Aorta (tissue), 5 donors: ENCODE measurements at places on chromosomes 11 and 22. TPM values are rescaled to one million over a fixed set of nuclear protein-coding genes. Genes with fewer than 3 reads are reported as not detected.
A peak's percentile ranks its signal among the peaks of the same experiment; 100 is the strongest.

The PICALM gene
- total RNA-seq, result 486 TPM

The CASP5 gene
- 0.88 TPM for total RNA-seq

The BATF2 gene
- 2.5 TPM for total RNA-seq

The SNX32 gene
- 0.39 TPM for total RNA-seq

The SMC1B gene
- not detected for total RNA-seq

The NFAM1 gene
- total RNA-seq, result 5.3 TPM

The TSPAN32 gene
- 0.84 TPM for total RNA-seq

The OR4C45 gene
- not detected for total RNA-seq

The RASGRP2 gene
- 52.6 TPM for total RNA-seq

The UCP2 gene
- total RNA-seq, result 27.4 TPM

GRCh38 chr11:66020618-66021357, 5.5 kb downstream of the CATSPER1 start:
- H3K27ac ChIP-seq, result peak overlapping the region; percentile 9
- H3K4me3 ChIP-seq, result no peak overlapping the region
- H3K36me3 ChIP-seq, result no peaks in the 10 kb centered on the region
- DNase-seq, result peak; percentile 87
- no peaks in the 10 kb centered on the region for H3K4me1 ChIP-seq

- H3K27ac ChIP-seq, result no peak overlapping the region
- no peaks in the 10 kb centered on the region for H3K36me3 ChIP-seq
- peaks cover 1% of the 10 kb centered on the region for H3K27me3 ChIP-seq
- no peak overlapping the region for H3K4me3 ChIP-seq
- H3K4me1 ChIP-seq, result no peaks in the 10 kb centered on the region
- peak; percentile 6 for DNase-seq
Measured at GRCh38 chr22:44378380-44378779, 65.6 kb upstream of the SHISAL1 start.

DNA sequence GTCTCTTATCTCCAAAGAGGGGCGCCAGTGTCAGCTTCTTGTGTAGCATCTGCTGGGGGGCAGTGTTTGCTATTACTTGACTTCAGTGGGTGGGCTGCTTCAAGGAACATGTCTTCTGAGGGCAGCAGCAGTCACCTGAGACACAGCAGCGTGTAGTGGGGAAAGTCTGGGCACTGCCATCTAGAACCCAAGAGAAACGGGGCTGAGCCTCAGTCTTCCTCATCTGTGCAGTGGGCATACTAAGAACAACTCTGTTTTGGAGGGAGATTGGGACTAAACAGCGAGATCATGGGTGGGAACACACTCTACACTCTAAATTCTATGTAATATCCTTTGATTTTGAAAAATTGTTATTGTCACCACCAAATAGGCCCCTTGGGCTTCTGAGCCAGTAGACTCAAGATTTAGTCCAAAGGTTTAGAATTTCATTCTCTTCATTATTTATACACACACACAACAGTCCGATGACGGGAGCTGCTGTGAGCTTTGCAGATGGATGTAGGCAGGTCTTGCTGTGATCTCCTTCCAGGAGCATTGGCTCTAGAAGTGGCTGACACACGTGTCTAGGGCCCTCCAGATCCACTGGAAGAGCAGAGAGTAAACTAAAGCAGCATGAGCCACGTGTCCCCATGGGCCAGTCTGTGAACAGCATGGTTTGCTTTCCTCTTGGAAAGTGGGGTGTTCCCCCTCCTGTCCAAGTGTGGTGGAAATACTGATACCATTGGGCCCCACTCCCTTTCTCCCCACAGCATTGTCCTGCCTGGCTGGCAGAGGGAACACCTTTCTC, 51.8 kb downstream of the TRAF6 start:
- H3K27ac ChIP-seq, result no peak overlapping the region
- H3K4me3 ChIP-seq, result no peak overlapping the region
- no peaks in the 10 kb centered on the region for H3K4me1 ChIP-seq
- DNase-seq, result no peak
- no peaks in the 10 kb centered on the region for H3K27me3 ChIP-seq

GRCh38 chr11:60862171-60862570, 5.2 kb upstream of the ZP1 start:
- H3K27ac ChIP-seq, result no peak overlapping the region
- no peaks in the 10 kb centered on the region for H3K36me3 ChIP-seq
- no peak for DNase-seq
- H3K4me3 ChIP-seq, result no peak overlapping the region
- no peaks in the 10 kb centered on the region for H3K27me3 ChIP-seq
- no peaks in the 10 kb centered on the region for H3K4me1 ChIP-seq

DNA sequence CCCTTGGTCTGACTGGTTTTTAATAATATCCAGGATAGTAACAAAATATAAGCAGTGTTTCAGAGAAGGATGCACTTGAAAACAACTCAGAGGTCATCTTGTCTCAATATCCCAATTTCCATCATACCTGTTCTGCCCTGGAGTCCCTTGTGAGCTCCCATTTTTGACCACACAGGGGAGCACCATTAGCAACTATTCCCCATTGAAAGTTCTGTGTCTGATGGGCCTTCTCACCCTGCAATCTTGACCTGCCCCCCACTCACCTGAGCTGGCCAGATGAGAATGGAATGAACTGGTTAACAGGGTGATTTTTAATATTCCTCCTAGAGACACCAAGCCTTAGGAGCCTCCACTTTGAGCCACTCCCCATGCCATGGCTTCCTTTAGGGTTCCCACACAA, 3.8 kb upstream of the CAPN5 start:
- no peaks in the 10 kb centered on the region for H3K4me1 ChIP-seq
- no peaks in the 10 kb centered on the region for H3K27me3 ChIP-seq
- no peaks in the 10 kb centered on the region for H3K36me3 ChIP-seq
- no peak overlapping the region for H3K27ac ChIP-seq
- DNase-seq, result no peak

DNA sequence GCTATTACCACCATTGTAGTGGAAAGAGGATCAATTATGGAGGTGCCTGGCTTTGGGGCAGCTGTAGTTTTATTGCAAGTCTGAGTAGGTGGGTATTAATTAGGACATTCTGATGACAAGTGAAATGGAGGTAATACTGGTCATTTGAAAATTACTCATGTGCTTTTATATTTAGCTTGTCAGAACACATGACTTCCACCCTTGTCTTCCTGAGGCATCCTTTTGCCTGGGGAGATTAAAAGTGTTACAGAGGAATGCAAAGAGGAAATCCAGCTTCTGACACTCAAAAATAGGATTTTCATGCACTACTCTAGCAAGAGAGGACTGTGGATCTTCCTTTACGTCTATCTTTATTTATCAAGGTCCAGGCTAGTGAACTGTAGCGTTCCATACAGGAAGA, 44.7 kb upstream of the CAPRIN1 start:
- no peaks in the 10 kb centered on the region for H3K27me3 ChIP-seq
- no peaks in the 10 kb centered on the region for H3K4me1 ChIP-seq
- no peaks in the 10 kb centered on the region for H3K36me3 ChIP-seq
- H3K27ac ChIP-seq, result no peak overlapping the region
- no peak overlapping the region for H3K4me3 ChIP-seq

- no peaks in the 10 kb centered on the region for H3K4me1 ChIP-seq
- no peak overlapping the region for H3K4me3 ChIP-seq
- no peak for DNase-seq
- no peaks in the 10 kb centered on the region for H3K27me3 ChIP-seq
Measured at GRCh38 chr11:85088286-85088685, 538.9 kb downstream of the DLG2 start.

DNA sequence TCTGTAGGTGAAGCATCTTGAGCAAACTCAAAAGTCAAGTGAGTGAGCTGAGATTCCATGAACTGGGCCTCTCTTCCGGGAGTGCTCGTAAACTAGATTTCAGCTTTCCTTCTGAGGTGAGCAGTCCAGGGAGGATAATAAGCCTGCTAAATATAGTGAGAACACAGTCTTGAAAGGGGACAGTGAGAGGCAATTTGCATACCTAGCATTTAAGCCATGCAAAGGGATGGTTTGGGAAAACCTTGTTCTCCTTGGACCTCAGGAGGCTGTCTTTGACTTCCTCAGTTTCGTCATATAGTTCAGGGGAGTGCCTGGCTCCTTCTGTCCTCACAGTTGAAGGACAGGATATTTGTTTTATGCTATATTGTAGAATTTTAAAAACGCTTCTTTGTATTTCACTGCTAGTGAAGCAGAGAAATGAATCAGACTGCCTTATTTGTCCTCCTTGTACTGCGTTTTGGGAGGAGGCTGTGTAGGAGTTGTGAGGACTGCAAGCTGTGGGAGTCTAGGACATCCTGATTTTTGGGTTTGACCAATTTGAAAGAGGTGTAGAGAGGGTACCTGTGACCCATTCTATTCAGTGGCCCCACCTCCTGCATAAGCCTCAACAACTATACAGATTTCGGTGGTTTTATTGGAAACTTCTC, 11.0 kb upstream of the SORL1-AS1 start:
- no peak overlapping the region for H3K4me3 ChIP-seq
- no peak for DNase-seq
- no peaks in the 10 kb centered on the region for H3K27me3 ChIP-seq

- DNase-seq, result peak; percentile 38
- no peak overlapping the region for H3K4me3 ChIP-seq
- no peaks in the 10 kb centered on the region for H3K36me3 ChIP-seq
- no peaks in the 10 kb centered on the region for H3K27me3 ChIP-seq
- H3K4me1 ChIP-seq, result no peaks in the 10 kb centered on the region
- no peak overlapping the region for H3K27ac ChIP-seq
Measured at GRCh38 chr22:47029244-47030074, 267.0 kb downstream of the TBC1D22A start.

- DNase-seq, result no peak
- no peaks in the 10 kb centered on the region for H3K36me3 ChIP-seq
- no peaks in the 10 kb centered on the region for H3K27me3 ChIP-seq
- peaks cover 7% of the 10 kb centered on the region for H3K4me1 ChIP-seq
- no peak overlapping the region for H3K27ac ChIP-seq
- no peak overlapping the region for H3K4me3 ChIP-seq
Measured at GRCh38 chr11:8732324-8732670, 49.7 kb downstream of the RPL27A start.

DNA sequence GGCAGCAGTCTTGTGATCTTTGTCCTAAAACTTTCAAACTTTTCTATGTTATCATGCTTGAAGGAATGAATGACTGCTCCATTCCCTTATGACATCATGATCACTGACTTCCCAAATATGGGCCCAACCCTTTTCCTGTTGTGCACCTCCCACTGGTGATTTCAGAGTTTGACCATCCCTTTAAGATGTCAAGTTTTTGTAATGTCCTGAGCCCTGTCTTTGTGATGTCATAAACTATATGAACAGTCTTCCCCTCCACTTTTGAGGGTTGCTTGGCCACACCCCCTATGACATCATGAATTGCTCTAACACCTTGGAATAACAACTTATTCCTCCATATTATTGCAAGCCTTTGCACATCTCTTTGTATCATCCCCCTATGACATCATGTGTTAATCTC, 16.5 kb upstream of the NUCB2 start:
- no peaks in the 10 kb centered on the region for H3K4me1 ChIP-seq
- no peak for DNase-seq
- H3K27me3 ChIP-seq, result no peaks in the 10 kb centered on the region
- H3K4me3 ChIP-seq, result no peak overlapping the region
- no peak overlapping the region for H3K27ac ChIP-seq

- H3K27me3 ChIP-seq, result no peaks in the 10 kb centered on the region
- H3K4me3 ChIP-seq, result no peak overlapping the region
- no peak for DNase-seq
- H3K27ac ChIP-seq, result peak overlapping the region; percentile 25
Measured at GRCh38 chr11:10379871-10380568, 75.0 kb upstream of the AMPD3 start.

DNA sequence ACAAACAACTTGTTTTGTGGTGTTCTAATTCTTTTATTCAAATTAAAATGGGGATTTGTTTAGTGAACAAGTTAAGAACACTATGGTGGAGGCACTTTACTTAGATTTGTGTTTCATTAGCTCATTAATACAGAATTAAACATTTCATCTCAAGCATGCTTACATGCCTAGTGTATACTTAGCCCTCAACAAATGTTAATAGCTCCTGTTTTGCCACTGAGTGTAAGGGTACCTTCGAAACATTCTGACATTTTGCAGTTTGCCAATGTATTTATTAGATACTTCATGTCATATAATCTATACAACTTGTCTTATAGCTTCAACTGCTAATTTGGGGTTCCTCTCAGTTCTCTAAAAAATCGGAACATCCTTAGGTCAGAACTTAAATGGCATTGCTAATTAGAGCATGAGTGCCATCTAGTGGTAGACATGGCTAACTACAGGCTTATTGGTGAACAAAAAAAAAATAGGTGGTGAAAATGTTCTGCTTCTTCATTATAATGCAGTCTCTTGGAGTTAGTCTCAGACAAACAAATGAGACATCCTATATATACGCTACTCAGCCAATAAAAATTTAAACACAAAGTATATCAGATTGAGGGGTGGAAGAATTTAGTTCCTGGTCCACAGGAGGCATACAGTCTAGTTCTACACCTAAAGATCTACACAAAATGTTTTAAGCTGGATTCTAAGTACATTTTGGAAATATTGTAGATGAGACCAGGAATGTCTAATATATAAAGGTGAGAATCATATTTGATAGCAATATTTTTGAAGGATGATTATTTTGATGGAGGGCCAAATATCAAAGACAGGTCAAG, 4.9 kb upstream of the CNTN5 start:
- no peaks in the 10 kb centered on the region for H3K27me3 ChIP-seq
- no peaks in the 10 kb centered on the region for H3K36me3 ChIP-seq
- H3K4me3 ChIP-seq, result no peak overlapping the region
- H3K4me1 ChIP-seq, result no peaks in the 10 kb centered on the region
- no peak overlapping the region for H3K27ac ChIP-seq

DNA sequence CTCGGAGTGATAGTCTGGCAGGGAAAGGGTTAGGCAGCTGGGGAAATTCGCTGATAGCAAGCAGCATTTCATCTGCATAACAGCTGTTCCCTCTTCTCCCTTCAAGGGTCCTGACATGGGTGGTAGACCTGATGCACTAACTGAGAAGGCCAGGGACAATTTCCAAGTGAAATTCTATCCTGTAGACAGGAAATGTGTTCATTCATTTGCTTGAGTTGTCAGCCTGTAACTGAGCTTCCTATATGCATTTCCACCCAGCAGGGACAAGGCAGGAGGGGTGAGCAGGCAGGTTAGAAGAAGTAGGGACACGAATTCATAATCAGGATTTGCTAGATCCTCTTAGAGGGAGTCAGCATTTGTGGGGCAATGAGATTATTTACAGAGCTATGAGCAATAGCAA, 154.3 kb upstream of the NCAM1 start:
- H3K27me3 ChIP-seq, result no peaks in the 10 kb centered on the region
- H3K36me3 ChIP-seq, result no peaks in the 10 kb centered on the region
- DNase-seq, result no peak
- no peaks in the 10 kb centered on the region for H3K4me1 ChIP-seq

- H3K36me3 ChIP-seq, result no peaks in the 10 kb centered on the region
- H3K27me3 ChIP-seq, result no peaks in the 10 kb centered on the region
- no peaks in the 10 kb centered on the region for H3K4me1 ChIP-seq
- peak; percentile 54 for DNase-seq
- H3K27ac ChIP-seq, result no peak overlapping the region
Measured at GRCh38 chr11:94897330-94897768, 76.0 kb downstream of the CWC15 start.

GRCh38 chr22:31431950-31432349, 32.5 kb downstream of the DRG1 start:
- no peak overlapping the region for H3K4me3 ChIP-seq
- peaks cover 13% of the 10 kb centered on the region for H3K36me3 ChIP-seq
- no peak overlapping the region for H3K27ac ChIP-seq
- H3K27me3 ChIP-seq, result no peaks in the 10 kb centered on the region

GRCh38 chr22:49570032-49570848, 257.4 kb downstream of the BRD1 start:
- H3K4me1 ChIP-seq, result no peaks in the 10 kb centered on the region
- no peaks in the 10 kb centered on the region for H3K36me3 ChIP-seq
- H3K4me3 ChIP-seq, result no peak overlapping the region
- peak; percentile 22 for DNase-seq
- no peak overlapping the region for H3K27ac ChIP-seq
- H3K27me3 ChIP-seq, result no peaks in the 10 kb centered on the region

- no peaks in the 10 kb centered on the region for H3K27me3 ChIP-seq
- H3K4me1 ChIP-seq, result no peaks in the 10 kb centered on the region
- H3K27ac ChIP-seq, result no peak overlapping the region
Measured at GRCh38 chr11:70467201-70468085, 69.1 kb downstream of the CTTN start.
